ENCODE measurements at places on chromosomes 7 and 10.

GRCh38 chr10:48608976-48609375 lies 4.1 kb upstream of the ARHGAP22 start:
- no peak for DNase-seq

- no peak for DNase-seq
Observed at GRCh38 chr10:10892290-10892875, 125.3 kb upstream of the CELF2 start.

DNA sequence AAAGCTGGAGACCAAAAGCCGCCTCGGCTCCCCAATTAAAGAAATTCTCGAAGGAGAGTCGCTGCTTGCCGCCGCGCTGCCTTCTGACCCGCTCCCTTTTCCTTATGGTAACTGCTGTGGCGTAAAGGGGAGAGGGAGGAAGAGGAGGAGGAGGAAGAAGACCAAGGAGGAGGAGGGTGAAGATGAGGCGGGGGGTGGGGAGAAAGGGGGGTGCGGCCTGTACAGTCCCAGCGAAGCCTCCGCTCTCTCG lies 388 bp downstream of the CNOT4 start:
- DNase-seq = no peak

GRCh38 chr7:148142660-148143248 lies 447.8 kb upstream of the C7orf33 start:
- no peak for DNase-seq

DNA sequence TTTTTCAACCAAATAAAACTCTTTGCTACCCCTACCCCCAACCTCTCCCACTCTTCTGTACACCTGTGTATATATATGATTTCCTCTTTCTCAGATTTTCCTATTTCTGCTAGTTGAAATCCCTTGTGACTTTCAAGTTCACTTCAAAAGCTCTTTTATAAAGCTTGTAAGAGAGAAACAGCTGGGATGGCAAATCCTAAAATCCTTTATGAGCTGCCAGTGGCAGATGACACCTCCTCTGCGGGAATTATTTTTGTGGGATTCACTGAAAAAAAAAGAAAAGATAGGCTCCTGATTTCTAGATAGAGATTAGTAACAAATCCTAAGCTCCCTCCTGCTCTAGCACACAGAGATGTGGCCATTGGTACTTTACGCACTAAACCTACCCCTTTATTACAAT lies 92.9 kb downstream of the AHR start:
- no peak for DNase-seq

- DNase-seq = no peak
Observed at GRCh38 chr10:125264091-125264490, 103.7 kb upstream of the CTBP2 start.

DNA sequence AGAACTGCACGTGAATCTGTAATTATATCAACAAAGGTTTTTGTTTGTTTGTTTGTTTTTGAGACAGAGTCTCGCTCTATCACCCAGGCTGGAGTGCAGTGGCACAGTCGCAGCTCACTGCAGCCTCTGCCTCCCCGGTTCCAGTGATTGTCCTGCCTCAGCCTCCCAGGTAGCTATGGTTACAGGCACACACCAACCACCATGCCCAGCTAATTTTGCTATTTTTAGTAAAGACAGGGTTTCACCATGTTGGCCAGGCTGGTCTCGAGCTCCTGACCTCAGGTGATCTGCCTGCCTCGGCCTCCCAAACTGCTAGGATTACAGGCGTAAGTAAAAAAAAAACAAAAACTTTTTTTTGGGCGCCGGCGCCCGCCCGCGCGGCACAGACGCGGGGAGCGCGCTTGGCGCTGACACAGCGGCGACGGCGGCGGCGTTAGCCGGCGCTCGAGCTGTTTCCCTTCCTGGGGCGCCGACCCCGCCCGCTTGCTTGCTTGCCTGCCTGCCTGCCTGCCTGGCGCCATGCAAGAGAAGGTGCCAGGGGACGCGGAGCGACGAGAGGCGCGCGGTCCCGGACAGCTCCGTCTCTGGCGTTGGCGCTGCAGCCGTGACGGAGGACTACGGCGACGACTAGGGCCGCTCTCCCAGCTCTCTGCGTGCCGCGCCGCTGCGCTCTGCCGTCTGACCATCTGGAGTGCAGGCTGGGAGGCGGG lies 171.4 kb upstream of the NUPR2 start:
- no peak for DNase-seq

GRCh38 chr10:131556897-131557495 lies 245.5 kb upstream of the TCERG1L start:
- no peak for DNase-seq
